GM12891 (cell line): ENCODE measurements at places on chromosomes 12 and 14.

GRCh38 chr12:668090-668481 is 4.8 kb upstream of the NINJ2 start:
- DNase-seq: no peak

GRCh38 chr14:103433916-103434563 is 48.8 kb downstream of the MARK3 start:
- DNase-seq: no peak

DNA sequence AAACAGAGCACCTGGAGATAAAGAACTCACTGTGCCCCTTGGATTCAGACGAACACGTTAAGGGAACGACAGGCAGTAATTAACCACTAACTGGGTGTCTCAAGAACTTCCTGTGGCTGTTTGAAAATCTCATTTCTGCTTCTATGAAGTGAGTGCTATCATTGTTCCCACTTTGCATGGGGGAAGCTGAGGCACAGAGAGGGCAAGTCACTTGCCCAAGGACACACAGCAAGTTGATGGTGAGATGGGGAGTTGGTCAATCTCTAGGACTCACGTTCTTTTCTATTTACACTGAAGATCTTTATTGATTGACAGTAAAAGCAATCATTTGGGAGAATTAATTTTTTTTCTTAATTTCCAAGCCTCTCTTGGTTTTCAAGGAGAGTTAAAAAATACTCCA is 26.8 kb upstream of the LHX5 start:
- DNase-seq: no peak

GRCh38 chr12:998020-998874 is 7.2 kb downstream of the ERC1 start:
- DNase-seq: no peak

GRCh38 chr14:57266065-57266464 is 2.6 kb downstream of the EXOC5 start:
- no peak for DNase-seq

DNA sequence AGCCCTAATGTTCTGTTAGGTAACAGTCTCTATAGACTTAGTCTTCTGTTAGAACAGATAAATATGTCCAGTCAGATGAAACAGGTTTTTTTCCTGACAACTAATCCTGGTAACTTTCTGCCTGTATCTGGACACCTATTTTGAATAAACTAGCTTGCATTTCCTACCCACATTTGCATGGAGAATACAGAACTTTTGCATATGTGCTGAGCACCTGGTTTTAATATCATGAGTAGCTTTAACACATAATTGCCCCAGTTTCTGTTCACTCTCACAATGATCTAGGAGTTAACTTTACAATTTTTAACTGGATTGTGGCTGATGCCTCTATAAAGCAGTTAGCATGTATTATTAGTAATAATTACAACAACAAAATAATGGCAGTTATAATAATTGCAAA is 111.7 kb downstream of the KTN1 start:
- DNase-seq: no peak

DNA sequence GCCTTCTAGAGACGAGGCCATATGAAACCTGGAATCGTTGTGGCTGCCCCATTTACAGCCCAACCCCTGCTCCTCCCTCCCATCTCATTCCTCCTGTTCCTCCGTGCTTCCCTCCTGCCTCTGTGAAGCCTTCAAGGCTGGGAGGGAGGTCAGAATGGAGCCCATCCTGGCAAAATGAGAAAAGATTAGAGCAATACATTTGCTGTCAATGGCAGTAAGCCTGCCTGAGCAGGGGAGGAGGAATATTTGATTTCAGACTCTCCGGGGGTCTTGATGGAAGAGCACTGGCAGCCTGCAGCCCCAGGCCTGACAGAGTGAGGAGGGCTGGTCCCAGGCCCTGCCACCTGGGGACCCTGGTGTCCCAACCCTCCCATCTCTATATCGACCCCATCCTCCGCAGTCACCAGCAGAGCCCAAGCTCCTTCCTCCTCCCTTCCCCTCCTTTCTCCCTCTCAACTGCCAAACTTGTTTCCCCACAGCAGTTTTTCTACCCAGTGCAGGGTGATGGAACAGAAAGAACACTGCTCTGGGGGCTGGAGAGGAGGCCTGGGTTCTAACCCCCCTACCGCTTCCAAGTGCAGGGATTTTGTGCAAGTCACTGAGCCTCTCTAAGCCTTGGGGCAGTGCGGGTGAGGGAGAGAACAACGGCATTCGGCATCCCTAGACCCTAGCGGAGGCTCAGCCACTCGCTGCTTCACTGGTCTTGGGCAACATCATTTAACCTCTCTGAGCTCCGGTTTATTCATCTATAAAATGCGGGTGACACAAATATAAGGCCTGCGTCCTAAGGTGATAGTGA is 16.0 kb upstream of the RACGAP1 start:
- no peak for DNase-seq

- no peak for DNase-seq
These were observed 286.2 kb downstream of the CACNA1C start for GRCh38 chr12:2338991-2339431.

DNA sequence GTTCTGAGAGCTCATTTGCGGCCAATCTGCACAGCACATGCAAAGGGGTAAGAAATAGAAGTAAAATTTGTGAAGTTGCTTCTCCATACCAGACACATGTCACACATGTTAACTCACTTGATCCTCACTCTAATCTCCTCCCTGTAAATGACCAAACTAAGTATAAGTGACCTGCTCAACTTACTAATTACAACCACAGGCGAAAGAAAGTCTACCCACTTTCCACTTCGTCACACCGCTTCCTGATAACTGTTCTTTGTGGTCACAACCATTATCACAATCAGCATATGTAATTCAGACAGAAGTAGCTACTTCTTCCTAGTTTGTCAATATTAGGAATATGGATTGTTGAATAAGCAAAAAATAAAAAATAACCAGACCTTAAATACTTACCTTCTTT is 293.7 kb upstream of the CLEC14A start:
- no peak for DNase-seq

GRCh38 chr12:11152725-11153124 is 18.3 kb upstream of the SMIM10L1 start:
- DNase-seq: no peak

GRCh38 chr12:48764521-48764920 is 24.4 kb downstream of the ADCY6 start:
- DNase-seq: no peak

DNA sequence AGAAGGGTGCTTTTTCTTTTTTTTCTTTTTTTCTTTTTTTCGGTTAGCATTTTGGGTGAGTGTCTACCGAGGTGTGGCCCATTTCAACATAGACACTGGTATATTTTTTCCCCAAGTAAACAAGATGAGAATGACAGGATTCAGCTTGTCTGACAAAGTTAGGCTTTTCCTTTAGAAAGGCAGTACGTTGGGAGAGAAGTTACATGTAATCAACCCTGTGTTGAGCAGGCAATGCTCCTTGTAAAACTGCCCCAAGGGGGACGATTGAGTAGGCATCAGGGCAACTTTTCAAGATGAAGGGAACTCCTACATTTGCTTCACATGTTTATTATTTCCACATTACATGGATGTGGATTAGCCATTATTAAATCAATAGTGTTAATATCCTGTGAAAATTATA is 1.7 kb downstream of the EMP1 start:
- no peak for DNase-seq

DNA sequence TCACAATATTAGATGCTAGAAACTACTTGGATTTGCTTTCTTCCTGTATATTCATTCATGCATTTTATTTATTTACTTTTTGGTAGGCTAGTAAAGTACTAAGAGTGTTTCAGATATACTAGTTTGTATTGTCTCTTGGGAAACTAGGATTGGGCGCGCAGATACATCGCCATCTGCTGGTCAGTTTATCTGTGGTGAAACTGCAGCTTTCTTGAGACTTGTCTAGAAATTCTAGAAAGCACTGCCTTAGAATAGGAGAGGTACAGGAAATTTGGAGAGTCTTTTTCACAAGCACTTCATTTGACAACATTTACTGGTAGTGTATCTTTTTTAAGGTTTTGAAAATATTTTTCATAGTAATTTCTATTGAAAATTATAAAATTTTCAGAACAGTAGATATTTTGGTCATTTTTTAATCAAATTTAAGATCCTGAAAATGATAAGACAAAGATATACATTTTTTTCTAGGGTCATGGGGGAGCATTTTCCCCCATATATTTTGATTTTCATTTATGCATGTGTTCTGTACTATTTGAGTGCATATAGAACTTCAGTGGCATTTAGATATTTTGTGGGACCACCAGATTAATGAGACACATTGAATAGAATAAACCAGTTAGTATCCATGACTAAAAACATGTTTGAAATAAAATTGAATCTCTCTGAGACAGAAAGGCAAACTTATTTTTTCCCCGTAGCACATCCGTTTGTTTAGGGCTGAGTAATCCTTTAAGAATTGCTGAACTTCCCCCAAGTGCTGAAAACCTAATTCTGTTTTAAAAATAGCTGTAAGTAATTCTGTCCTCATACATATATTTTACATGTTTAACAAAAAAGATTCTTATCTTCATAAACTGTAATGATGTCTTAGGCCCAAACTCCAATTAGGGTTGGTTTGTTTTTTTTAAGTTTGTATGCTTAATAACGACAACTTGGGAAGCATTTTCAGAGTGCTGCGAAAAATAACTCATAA is 44.5 kb downstream of the SLC38A6 start:
- peak; percentile 12 for DNase-seq

GRCh38 chr12:112116232-112117060 is 7.9 kb upstream of the NAA25 start:
- DNase-seq: no peak

DNA sequence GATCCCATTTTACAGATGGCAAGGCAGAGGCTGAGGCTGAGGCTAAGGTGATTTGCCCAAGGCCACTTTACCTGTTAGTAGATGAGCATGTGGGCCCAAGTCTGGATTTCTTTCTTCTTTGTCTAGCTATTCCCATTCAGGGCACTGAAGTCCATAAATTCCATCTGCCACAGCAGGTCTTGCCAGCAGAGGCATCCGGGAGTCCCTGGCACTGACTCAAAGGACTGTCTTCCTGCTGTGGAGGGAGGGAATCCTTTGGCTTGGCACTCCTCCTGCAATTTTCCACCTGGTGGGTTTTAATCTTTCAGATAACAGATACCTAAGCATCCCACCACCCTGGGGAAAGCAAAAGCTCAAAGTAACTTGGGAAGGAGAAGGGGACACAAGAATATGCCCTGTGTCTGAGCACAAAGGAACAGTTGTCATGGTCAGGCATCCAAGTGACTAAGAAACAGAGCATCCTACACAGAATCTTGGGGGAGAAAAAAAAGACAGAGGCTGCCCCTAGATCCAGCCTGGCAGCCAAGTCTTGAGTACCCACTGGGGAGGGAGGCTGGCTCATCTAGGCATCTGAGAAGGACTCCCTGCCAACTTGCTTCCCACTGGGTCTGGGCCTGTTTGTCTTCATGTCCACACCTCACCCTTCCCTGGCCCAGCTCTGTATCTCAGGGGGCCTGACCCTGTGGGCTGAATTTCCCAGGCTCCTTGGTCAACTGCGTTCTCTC is 35.6 kb upstream of the CMKLR1 start:
- no peak for DNase-seq

- DNase-seq: no peak
These were observed 203.2 kb upstream of the SSTR1 start for GRCh38 chr14:38004610-38004879.

GRCh38 chr12:13085968-13086686 is 17.3 kb downstream of the GSG1 start:
- DNase-seq: no peak

- no peak for DNase-seq
These were observed 5.5 kb upstream of the LRRC74A start for GRCh38 chr14:76820700-76821099.

DNA sequence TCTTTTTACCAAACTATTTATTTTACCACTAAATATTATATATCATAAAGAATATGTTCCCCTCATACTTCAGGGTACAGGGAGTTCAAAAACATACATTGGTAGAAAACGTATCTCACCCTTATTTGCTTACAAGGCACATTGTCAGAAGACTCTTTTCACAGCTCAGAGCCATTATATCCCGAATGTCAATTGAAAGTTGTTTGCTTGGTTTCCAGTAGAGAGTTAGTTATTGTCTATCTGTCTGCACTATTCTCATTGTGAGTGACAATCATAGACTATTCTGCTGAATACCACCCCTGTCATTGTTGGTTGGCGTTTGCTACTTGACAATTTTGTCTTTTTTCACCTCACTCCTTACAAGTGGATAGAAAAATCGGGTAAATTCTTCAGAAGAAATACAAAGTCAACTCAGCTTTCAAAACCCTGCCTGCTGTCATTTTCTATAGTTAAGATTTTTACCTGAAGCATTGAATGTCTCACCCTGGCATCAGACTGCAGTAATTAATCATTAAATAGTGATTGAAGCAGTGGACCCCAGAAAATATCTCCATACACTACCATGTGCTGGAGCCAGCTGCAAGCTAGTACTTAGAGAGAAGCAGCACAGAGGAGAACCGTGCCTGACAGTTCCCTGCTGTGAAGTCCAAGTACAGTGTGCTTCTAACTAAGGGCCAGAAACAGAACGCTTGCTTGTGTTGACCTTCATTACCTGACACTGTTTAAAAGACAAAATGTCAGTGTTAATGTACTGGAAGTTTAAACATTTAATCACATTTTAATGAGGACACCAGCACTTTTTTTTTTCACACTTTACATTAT is 510.6 kb downstream of the RERGL start:
- DNase-seq: no peak

DNA sequence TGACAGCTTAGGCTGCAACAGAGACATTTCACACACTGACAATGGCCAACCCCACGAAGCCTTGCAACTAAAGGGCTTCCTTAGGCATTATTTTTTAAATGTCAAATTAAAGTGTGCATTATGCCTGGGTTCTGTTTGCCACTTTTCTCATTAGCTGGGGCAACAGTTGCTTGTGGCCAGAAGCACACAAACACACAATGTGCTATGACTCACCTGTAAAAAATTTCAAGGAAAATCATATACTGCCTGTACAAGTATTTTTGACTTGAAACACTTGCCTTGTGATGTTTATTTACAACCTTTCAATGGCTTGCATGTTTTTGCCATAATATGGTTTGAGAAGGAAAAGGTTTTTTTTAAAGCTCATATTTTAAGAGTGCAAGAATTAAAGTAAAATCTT is 1.9 kb downstream of the NTN4 start:
- DNase-seq: no peak

DNA sequence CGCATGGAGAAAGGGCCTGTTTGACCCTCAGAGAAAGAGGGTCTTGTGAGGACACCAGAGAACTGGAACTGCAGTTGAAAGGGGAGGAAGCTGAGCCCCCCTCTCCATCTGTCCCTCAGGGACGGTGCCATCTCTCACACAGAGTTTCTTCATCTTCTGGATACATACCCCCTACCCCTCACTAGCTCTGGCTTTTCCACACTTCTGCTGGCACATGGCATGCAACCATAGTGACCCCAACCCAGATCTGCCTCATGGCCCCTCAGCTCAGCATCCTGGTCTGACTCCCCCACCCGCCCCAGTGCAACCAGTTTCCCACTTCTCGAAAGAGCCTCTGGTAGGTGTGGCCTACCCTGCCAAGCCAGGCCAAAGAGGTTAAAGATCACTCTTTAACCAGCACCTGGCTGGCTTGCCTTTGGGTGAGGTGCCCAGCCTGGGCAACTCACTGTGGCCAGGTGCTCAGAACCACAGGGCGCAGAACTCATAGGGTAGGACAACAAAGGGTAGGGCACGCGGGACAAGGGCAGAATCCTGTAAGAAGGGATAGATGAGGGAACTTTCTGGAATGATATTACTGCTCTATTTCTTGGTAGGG is 25.8 kb downstream of the GALNT16 start:
- DNase-seq: no peak
